GM12865 (cell line): ENCODE measurements at places on chromosomes 5 and 9.

DNA sequence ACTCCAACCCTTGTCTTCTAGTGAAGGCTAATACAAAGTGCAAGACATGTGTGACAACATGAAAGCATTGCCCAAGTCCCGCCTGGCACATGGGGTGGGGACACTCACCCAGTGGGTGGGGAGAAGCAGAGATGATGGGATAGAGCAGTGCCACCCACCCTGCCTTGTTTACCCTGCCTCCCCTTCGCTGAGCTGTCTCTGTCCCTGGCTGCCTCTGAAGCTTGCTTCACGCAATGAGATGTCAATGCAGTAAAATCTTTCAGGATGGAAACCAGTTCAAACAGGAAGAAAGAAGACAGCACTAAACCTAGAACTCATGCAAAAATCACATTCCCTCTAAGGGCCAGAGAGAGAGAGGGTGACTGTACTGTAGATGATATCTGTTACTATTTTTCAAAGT lies 148.0 kb downstream of the INSYN2B start:
- no peak for DNase-seq

- DNase-seq = no peak
These were observed 298.5 kb downstream of the MAST4 start for GRCh38 chr5:66894480-66895240.

- DNase-seq = no peak
These were observed 692 bp downstream of the PSAT1 start for GRCh38 chr9:78297672-78297961.

DNA sequence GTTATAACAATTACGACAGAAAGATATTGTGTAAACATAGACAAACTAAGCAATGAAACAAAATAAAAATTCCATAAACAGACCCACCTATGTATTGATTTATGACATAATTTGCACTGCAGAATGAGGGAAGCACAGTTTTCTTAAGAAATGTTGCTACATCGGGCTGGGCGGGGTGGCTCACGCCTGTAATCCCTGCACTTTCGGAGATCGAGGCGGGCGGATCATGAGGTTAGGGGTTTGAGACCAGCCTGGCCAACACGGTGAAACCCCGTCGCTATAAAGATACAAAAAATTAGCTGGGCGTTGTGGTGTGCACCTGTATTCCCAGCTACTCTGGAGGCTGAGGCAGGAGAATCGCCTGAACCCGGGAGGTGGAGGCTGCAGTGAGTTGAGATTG lies 1344.4 kb upstream of the WWC1 start:
- no peak for DNase-seq

- DNase-seq = no peak
These were observed 74.6 kb downstream of the MARCHF11 start for GRCh38 chr5:16104961-16105360.

- no peak for DNase-seq
These were observed 436.6 kb downstream of the DTWD2 start for GRCh38 chr5:118551716-118552115.

DNA sequence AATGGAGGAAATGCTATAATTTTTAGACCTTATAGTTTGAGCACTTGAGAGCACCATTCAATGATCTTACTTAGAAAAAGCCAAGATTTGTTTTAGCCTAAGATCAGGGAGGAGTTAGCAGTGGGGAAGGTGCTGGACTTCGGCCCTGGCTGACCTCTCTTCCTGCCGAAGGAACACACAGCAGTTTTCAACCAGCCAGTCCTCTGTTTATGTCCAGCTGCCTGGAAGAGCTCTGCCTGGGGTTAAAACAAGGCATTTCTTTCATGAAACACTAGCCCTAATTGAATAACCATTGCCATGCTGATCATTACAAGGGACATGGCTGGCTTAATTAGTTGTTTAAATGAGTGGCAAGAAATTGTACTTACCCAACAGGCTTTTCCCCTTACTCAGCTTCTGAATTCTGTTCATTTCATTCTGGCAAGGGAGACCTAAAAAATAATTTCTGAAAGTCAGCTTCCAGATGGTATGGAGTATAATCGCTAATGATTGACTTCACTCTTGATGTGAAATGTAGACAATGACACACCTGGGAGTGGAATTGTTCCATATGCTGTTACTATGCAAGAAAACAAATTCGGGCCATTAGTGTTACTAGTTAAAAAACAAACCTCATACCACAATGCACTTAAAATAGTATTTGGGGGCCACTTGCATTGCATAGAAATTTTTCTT lies 514.2 kb downstream of the SPOCK1 start:
- no peak for DNase-seq

DNA sequence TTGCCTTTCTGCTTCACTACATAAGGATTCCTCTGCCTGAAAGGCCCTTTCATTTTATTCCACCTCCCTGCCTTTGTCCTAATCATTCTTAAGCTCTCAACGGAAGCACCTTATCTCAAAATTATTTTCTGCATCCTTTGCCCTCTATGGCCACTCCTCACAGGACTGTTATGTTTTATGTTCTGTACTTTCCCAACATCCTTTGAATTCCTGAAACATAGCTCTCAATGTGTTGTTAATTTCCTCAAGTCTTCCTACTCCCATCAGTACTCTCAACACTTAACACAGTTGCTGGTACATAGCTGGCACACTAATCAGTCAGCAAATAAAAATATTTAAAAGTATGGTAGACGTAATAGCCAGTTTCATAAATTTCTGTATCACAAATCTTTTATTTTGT lies 193.0 kb downstream of the RFX3 start:
- no peak for DNase-seq

DNA sequence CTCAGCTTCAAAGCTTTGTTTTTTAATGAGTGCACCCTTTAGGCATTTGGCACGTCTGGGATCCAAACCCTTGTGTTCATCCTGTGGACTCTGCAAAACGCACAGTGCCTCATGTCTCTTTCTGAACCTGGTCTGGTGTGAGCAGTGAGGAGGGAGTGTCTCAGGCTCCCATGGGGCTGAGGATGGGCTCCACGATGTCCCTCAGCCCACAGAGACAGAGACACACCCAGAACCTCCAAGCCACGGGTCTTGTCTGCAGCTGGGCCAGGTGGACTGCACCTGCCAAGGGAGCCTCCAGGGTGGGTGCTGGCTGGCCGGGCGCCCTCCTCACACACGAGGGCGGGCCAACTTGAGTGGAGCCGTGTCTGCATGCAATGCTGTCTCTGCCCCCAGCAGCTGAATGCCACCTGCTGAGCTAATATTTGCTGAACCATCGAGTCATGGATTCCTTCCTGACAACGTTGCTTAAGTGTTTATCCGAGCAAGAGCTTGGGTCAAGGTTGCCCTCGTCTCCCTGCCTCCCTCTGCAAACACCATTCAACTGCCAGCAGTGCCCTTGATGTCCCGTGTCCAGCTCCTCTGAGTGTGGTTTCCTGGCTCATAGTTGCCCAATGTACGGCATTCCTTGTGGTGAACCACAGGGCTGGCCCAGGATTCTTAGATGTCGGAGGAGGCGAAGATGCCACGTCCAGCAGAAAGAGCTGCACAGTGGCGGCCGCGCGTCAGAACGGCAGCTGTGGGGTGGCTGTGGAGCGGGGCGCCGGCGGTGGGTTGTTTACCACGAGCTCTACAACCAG lies 31.4 kb upstream of the LPCAT1 start:
- DNase-seq = no peak

DNA sequence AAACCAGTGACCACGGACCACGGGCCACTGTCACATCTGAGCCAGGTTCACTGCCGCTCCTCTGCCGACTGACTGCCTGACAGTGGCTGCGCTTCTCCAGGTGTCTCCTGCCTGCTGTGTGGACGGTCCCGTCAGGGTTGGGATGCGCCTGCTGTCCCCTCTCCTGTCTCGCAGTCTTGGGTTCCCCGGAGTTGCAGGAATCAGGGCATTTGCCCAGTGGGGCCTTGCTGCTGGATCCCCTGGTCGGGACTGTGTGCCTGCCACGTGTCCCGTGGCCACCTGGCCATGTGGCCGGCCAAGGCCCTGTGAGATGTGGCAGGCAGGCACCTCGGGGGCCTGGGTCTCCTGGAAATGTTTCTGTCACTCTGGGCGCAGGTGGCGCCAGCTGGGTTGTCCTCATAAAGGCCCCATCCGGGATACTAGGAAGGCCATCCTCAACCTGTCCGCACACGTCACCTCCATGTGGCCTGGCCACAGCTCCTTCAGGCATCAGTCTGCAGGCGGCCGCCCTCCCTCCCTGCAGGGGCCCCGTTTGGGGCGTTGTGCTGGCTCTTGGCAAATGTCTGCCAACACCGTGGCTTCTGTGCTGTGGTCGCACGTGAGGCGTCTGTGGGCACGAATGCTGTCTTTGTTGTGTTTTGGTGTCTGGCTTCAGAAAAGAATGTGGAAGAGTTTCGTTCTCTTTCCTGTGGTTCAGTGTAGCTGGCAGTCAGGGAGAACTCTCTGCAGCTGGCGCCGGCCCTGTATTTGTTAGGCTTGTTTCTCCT lies 6.4 kb upstream of the TOR4A start:
- no peak for DNase-seq

DNA sequence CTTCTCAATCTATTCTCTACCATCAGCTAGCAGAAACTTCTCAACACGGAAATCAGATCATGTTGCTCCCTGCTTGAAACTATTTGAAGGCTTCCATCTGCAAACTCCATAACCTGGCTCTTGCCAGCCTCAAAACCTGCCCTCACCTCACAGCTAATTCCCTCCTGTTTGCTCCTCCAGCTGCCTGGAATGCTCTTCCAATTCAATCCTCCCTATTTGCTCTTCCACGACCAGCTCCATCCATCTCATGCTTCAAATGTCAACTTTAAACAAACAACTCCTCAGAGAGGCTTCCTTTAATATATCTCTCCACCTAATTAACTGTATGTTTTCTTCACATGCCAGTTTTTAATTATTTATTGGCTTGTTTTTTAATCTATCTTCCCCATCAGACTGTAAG lies 1.5 kb downstream of the PLAA start:
- DNase-seq = no peak

DNA sequence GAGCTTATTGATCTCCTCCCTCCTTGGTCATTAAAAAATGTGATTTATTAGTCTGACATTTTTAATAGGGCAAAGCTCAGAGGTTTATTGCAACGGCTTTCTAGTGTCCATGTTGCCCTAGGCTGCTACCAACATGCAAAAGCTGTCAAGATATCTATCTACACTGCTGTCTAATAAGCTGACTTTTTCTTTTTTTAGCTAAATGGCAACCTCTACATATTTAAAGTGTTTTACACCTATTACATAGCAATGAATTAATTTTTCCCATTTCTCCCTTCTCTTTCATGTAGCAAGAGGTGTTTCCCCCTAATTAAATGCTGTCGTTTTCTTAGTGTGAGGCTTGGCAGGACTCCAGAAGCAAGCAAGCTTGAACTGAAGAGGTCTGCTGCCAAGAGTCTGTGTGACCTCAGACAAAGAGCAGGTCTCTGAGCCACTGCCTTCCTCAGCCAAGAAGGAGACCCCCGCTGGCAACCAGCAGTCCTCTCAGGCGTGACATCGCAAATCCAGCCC lies 79.4 kb downstream of the GAS1 start:
- no peak for DNase-seq

- DNase-seq = no peak
These were observed 12.0 kb downstream of the SAXO1 start for GRCh38 chr9:19020886-19021455.

- DNase-seq = no peak
These were observed 30.1 kb downstream of the FNIP1 start for GRCh38 chr5:131766689-131767088.

DNA sequence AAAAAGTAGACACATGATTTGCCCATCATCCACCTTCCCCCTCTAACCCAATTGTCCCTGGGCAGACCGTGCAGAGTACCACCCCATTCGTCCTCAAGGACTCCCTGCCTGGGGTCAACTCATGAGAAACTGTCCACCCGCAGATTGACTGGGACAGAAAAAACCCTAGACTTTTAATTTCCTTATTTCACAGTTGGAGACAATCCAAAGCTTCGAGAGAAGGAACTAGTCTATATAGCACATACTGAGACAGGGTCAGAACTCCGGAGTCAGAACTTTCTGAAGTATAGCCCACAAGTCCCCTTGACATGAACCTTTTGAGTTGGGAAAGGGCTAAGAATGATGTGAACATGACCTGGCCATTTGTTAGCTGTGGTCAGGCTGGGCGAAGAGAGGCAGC lies 7.5 kb upstream of the GPX3 start:
- no peak for DNase-seq

DNA sequence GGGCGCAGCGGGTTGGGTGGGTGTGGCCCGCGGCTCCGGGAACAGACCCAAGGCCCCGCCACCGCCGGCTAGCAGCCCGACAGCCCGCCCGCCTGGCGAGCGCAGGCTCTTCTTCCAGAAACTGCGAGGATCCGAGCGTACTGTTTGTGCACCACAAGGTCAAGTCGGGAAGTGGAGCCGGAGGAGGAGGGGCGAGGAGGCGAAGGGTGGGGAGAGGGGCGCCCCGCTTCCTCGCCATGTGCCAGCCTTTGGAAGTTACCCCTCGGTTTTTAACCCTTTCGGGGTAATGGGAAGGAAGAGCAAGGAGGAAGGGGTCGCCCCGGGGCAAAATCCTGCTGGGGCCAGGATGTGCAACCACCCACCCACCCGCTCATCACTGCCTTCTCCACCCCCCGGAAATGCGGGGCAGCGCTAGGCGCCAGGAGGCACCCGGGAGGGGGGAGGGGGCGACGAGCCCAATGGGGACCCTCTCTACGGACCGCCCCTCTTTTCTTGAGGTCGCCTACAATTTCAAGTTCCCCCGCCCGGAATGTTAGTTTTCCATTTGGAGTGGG lies 1.1 kb upstream of the JADE2 start:
- DNase-seq = peak; percentile 76

DNA sequence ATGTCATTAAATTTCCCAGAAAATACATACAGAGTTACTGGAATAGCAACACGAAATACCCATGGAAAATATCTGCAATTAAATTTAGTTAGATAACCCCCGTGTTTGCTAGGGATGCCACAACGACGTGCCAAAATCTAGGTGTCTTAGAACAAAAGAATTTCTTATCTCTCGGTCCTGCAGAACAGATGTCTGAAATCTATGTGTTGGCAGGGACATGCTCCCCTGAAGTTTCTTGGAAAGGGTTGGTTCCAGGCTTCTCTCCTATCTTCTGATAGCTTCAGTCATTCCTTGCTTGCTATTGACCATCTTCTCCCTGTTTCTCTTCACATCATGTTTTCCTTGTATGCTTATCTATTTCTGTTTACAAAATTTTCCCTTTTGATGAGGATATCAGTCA lies 1067.0 kb downstream of the CDH18 start:
- no peak for DNase-seq
